ENCODE measurements at places on chromosomes 12 and 14.

DNA sequence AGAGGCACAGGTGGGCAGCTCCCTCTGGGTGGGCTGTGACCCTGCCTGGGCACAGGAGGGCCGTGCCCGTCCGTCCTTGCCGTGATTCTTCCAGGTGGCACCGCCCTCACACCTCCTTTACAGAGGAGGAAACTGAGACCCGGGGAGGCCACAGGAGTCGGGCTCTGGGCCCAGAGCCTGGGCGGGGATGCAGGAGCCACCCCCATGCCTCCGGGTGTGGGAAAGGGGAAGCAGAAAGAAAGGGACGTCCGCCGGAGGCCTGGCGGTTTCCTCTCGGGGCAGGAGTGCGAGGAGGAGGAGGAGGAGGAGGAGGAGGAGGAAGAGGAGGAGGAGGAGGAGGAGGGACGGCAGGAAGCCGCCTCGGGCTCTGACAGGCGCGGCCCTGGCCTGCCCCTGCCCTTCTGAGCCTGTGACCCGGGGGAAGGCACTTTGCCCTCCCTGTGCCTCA is 23.0 kb downstream of the SH2B3 start:
- DNase-seq = no peak

GRCh38 chr12:94109160-94109559 is 39.2 kb upstream of the PLXNC1 start:
- DNase-seq = no peak

DNA sequence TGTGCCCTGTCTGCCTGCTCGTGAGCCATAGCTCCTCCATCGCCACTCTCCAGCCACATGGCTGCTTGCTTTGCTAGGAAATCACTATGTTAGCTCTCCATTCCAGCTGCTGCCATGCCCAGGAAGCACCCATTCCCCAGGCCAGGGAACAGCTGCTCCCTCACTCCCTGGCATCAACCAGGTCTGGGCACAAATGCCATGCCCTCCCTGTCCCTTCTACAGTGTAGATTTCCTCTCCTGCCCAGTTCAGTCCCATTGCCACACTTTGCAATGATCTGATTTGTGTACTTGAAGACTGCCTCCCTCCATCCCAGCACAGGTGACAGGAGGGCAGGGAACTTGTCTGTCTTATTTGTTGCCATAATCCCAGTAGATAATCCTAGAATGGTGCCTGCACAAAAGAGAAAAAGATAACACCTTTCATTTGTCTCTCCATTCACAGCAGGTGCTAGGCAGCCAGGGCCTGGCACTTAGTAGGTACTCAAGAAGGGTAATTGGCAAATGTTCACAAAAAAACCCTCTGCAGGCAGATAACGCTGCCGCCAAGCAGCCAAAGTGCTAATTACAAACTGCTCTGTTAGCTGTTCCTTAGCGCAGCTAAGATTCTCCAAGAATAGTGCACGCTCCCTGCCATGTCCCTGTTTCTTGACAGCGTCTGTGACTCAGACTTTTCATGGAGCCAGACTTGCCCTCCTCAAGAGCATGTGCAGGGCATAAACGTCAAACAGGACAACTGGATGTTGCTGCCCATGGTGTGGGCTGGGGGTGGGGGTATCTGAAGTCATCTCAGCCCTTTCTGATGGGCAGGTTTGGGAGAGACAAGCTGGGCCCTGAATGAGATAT is 69.1 kb downstream of the ARL6IP4 start:
- no peak for DNase-seq

- peak; percentile 62 for DNase-seq
These were observed 2.2 kb upstream of the NFKBIA start for GRCh38 chr14:35406506-35407305.

- no peak for DNase-seq
These were observed 59.5 kb downstream of the ETNK1 start for GRCh38 chr12:22684140-22685118.

DNA sequence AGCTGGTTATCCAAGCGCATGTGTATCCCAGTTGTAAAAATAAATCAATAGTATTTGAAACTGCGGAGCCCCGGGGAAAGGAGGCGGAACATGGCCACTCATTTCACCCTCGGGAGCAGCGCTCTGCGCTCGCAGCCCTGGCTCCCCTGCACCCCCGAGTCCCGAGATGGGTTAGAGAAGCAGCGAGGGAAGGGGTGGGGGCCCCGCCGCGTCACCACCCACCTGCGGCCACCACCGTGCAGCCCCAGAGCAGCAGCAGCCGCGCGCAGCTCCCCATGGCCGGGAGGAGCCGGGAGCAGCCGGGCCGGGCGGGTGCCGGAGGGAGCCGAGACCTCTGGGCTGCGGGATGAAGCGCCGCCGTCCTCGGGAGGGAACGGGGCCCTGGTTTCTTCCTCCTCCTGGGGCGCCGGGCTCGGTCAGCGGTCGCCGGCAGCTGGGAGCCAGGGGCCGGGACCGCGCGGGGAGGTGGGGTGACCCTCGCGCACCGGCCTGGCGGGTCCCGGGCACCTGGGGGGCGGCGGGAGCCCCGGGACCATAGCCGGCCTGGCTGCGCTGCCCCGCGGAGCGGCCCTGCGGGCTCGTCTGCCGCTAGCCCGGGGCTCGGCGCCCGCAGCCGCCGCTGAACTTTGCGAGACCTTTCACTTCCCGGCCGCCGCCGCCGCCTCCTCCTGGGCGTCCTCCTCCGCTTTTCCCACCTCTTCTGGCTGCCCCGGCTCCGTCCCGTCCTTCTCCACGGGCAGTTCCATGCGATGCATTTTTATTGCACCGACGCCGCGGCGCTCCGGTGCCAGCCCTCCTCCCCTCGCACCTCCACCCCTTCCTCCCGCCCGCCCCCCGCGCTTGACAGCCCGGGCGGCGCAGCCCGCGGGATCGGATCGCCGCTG is at the start of gene NTN4:
NTN4 (minus strand) TSS at position 732 of the 884 bp plus-strand sequence; CDS start at position 277, 455 bp downstream.
- DNase-seq = no peak

DNA sequence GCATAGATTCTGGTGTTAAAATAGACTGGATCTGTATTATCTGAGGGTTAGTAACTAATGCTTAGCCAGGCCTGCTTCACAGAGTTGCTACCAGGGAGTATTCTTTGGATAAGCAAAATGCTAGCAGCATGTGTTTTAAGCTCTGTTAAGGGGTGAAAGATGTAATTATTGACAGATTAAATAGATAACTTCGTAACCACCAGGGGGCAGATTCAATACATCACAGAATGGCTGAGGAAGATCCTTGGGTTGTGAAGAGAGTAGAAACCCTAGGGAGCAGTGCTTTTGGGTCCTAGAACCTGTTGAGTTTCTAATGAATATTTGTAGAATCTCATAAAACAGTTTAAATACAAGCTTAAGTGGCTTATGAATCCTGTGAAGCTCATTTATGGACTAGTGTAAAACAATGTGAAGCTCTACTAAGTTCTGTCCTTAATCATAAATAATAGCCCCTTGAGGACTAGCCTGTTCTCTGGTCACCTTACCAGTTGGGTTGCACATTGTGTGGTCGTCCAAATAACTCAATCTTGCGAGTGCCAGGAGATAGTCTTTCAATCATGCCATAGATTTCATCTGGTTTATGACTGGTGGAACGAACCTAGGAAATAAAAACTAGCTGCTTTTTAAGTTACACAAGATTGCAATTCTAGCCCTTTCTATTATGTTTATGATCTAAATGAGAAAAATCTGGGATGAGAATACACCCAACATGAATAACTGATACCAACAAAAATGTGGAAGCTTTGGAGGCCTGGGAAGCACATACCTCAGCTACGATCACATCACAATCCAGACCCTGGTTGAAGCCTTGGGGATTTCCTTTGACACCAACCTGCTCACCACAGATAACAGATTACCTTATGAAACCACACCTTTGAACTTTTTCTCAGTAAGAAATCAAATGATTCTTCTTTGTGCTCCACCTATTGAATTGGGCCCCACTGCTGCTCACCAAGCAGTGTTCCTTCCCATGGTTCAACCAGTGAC is 12.3 kb downstream of the METTL3 start:
- peak; percentile 56 for DNase-seq

DNA sequence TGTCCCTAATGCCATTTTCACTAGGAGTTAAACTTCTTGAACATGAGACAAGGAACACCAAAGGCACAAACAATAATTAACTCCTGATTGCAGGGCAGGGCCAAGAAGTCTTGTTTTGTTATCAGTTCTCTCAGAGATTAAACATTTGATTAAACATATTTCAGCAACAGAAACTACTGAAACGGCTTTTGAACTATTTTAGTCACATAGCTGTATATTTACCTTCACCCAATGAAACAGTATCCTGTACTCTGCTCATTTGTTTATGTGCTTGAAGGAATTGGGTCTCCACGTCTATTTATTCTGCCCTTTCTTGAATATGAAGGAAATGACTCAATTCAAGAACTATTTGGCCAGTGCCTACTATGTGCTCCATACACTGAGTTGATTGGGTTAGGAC is 51.3 kb upstream of the PTCSC3 start:
- DNase-seq = no peak

DNA sequence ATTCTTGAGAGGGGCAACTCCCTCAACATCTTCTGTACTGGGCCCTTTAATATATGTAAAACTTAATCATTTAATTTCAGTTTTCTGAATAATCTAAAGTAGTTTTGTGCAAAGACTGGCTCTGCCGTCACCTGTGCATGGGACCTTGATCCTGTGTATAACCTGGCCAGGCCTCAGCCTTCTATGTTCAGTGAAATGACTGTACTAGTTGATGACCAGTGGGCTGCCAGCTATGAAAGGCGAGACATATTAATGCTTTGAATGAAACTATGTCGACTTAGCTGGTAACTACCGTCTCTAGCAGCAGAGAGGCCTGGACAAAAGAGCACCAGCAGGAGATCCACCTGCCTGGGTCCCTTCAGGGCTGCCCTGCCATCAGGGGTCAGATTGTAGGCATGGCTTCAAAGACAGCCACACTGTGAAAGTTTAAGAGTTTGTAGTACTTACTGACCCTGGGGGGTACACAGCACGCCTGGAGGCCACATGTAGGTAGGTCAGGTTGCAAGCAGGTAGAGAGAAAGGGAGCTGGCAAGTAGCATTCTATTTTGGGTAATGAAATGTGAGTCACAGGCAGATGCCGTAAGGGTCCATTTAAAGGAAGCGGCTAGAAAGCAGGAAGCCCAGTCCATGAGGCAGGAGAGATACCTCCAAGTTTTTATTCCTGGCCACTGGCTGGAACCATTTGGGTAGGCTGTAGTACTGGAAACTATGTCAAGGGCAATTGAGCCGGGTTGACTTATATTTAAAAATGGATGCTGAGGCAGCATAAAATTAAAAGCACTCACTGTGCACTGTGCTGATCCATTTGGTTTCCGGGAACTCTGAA is 77.2 kb downstream of the BHLHE41 start:
- no peak for DNase-seq

DNA sequence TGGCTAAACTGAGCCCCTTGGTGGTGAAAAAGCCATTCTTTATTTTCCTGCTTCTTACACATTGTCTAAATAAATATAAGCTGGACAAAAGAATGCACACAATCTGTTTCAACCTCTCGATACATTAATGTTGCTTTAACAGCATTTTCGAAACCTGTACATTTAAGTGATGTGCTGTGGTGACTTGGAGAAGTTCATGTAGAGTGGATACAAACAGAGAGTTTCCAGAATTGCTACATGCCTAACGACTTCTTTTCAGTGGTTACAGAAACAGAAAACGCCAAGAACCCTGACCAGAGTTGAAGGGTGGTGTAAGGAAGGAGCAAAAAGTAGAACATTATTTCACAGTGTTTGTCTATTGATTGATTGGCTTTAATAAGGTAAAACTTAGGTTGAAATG is 500.9 kb downstream of the SLC16A7 start:
- no peak for DNase-seq

DNA sequence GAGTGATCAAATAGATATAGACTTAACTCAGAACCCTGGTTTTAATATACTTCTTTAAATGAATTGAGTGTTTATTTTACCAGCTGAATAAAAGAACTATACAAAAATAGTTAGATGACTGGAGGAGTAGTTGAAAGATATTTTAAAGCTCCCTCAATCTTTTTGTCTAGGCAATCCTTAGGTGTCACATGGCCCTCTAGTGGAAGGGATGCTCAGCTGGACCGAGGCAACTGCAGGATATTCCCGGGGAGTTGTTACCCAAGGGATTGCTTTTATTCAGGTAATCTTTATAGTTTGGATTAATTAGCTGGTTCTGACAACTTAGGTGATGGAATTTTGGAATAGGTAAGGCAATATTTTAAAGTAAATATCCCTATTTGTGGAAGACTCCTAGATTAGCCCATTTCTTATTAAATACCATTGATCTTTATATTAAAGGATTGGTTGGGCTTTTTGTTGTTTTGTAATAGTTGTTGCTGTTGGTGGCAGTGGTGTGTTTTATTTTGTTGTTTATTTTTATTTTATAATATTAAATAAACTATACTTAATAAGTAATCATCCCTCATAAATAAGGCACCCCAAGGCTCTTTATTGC is 57.1 kb downstream of the ZDHHC17 start:
- DNase-seq = no peak

GRCh38 chr12:14072987-14073386 is 91.6 kb upstream of the GRIN2B start:
- DNase-seq = no peak

DNA sequence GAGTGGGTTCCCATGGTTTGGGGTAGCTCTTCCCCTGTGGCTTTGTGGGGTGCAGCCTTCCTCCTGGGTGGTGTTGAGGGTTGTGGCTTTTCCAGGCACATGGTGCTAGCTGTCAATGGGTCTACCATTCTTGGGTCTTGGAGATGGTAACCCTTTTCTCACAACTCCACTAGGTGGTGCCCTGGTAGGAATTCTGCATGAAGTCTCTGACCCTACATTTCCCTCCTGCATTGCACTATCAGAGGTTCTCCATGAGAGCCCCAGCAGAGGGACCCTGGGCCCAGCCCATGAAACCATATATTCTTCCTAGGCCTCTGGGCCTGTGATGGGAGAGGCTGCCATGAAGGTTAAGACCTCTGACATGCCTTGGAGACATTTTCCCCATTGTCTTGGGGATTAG is 1093.3 kb downstream of the SLC16A7 start:
- no peak for DNase-seq

GRCh38 chr12:33752854-33753253 is 269.4 kb upstream of the ALG10 start:
- no peak for DNase-seq

GRCh38 chr14:65783576-65783975 is 371.0 kb downstream of the FUT8 start:
- no peak for DNase-seq

DNA sequence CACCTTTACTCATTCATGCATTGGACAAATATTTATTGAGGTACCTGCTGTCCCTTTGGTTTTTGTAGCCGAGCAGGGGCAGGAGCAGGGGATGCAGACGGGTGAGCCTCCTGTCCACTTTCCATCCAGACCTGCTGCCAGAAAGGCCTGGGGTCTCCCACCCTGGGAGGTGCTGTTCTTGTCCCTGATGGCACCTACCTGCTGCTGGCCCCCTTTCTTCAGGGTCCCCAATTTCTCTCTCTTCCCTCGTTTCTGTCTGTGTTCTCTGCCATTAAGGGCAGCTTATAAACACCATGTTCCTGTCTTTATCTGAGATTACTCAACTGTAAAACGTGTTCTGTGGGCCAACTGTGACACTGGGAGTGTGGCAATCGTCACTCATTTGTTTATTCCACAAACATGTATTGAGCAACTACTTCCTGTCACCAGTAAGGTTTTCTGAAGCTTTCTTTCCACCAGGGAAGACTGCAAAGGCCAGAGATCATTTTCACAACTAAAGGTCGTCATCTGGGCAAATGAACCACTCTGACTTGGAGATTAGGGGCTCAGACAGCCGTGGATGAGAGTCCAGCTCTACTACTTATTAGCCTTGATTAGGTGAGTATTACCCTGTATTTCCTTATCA is at the start of gene HAL:
HAL (minus strand) TSS at position 311 of the 625 bp plus-strand sequence. CDS start 434 bp downstream, outside the sequence.
- DNase-seq = no peak

GRCh38 chr12:43094886-43095575 is 457.0 kb downstream of the ADAMTS20 start:
- DNase-seq = no peak

All from SHP77 treated with DMSO at 0.1 percent for 48 hours (cell line).